ENCODE measurements at places on chromosomes 2 and 18.

DNA sequence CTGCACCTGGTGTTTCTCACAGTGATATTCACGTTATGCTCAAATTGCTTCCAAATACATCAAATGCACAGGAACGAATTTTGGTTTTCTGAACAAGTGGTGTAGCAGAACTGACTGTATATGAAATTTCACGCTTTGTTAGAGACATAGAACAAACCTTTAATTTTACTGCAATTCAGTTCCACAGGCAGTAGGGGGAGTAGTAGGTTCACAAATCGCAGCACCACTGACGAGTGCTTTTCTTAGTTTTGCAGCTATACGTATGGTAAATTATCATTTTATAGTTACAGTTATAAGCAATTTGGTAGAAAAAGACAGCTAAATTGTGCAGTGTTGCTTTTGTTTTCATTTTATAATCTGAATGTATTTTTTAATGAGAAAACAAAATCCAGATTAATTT is 113.3 kb downstream of the KIAA1328 start:
- DNase-seq: peak; percentile 32

DNA sequence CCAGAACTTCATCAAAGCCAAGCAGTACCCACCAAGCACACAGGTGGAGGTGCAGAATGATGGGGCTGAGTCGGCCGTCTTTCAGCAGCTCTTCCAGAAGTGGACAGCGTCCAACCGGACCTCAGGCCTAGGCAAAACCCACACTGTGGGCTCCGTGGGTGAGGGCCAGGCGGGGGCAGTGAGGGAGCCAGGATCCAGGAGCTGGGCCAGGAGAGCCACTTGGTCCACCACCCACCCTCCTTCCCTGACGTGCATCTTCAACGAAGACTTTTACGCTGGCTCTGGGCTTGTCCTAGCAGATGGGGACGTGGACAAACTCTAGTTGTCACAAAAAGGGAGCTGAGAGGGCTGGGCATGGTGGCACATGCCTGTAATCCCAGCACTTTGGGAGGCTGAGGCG is 11.8 kb downstream of the VIL1 start:
- no peak for DNase-seq

DNA sequence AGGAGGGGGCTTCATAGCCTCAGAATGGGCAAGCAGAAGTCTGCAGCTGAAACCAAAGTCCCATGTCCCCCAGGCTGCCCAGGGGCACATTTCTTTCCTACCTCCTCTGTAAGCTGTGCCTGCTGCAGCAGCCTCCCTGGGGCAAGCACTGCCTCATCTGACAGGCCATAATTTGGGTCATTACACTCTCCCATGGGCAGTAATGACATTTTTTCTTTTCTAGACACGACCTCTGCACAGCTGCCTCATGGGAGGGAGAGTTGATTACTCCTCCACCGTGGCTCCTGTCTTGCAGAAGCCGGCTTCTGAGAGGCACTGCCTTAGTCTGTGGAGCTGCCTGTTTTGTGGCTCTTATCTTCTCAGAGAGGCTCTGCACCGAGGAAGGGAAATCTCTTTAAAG is 268.9 kb downstream of the TDRD15 start:
- DNase-seq: no peak

- no peak for DNase-seq
Measured at GRCh38 chr2:231399046-231399852, 3.7 kb downstream of the B3GNT7 start.

DNA sequence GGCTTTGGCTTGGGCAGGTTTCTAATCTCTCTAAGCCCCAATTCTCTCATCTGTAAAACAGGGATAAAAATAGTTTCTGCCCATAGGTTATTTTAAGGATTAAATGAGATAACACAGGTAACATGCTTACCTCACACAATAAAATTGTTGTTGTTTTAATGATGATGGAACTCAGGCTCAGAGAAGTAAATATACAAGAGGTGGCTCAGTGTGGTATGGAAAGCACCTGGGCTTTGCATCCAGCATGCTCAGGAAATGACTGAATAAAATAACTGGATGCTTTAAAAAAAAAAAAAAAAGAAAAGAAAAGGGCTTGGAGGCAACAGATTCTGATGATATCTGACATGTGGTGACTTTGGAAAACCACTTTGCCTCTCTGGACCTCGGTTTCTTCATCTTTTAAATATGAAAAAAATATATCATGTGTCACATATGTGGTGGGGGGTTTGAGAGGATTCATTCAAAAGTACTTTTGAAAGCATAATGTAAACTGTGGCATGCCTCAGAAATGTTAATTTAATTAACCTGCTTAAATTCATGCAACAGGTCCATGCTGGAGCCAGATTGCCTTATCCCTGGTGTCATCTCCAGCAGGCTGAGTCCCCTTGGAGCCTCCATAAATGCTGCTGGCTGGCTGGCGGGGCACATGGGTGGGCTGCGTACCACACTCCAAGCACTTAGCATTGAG is 112.8 kb upstream of the CDC42EP3 start:
- DNase-seq: no peak

GRCh38 chr2:236776695-236777251 is 207.1 kb downstream of the ACKR3 start:
- no peak for DNase-seq

GRCh38 chr2:26725521-26725820 is 32.9 kb downstream of the KCNK3 start:
- DNase-seq: no peak

DNA sequence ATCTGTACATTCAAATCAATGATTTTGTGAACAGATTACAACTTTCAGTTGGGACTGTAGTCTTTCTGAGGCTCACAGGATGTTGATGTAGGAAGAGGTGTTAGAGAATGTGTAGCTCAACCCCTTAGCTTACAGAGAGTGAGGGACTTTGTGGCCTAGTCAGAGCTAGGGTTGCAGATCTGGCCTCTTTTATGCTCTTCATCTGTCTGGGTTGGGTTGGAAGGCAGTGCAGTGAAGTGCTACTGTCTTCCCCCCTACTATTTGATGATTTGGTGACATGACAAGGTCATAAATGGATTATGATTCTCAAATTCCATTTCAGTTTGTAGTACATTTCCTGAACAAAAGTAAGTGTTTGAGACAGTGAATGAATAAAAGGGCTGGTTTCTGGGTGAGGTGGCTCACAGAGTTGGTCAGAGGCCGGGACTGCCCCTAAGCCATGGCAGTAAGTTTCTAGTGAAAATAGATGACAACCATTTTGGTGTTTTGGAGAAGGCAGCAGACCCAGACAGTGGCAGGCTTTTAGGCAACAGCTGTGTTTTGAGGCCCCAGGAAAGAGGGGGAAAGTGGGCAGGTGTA is 21.6 kb downstream of the MAP4K4 start:
- no peak for DNase-seq

DNA sequence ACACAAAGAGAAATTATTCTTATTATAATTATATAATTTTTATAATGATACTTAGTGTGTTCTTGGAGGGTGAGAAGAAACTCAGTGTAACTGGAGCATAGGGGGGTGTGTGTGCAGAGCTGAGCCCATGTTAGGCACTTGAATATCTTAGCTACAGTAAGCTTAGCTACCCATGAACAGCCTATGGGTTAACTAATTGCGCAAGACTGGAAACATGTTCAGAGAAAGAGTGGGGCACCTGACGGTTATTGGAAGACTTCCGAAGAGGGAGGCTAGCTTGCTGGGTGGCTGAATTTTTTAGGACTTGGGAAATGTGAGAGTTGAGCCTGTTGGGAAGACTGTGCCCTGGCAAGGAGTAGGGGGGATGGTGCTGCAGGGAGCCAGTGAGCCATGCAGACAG is 229.2 kb downstream of the SLC4A3 start:
- no peak for DNase-seq

DNA sequence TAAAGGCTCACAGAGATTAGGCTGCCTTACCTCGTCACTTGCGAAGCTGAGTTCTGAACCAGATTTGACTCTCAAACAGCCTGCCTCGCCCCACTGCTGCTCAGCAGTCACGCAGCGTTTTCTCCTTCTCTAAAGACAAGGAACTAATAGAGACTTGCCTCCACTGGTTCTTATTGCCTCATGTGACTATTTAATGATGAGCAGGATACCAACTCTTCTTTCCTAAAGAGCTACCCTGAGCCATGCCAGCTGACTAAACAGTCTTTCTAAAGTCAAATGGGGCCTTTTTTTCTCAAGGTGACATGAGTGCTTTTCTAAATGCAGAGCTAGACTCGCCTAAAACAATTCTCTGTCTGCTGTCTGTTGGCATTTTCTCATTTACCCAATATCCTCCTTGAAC is 147.5 kb downstream of the NCKAP5 start:
- DNase-seq: no peak

- DNase-seq: no peak
Measured at GRCh38 chr2:167289651-167290410, 401.6 kb downstream of the XIRP2 start.

- DNase-seq: no peak
Measured at GRCh38 chr2:143558665-143559064, 429.4 kb downstream of the ARHGAP15 start.

DNA sequence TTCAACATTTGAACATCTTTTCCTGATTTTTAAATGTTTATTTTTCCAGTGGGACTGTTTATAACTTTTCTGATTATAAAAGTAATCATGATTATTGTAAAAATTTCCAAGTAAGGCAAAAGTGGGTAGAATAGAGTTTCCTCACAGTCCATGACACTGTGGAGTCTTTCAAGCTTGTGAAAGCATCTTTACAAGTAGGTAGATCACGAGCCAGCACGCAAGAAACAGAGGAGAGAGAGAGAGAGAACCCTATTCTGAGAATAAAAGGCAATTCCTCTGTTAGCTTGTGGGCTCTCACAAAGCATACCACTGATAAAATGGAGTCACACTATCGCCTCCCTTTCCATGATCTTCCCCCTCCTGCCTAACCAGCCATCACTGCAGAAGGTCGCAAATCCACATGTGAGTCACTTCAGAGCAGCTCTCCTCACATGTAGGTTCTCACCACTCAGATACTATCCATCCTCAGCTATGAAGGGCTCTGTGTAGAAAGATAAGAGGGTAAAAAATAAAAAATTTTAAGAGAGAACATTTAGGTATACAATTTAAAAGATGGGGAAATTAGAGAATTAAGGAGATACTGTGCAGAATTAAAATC is 40.3 kb downstream of the AAK1 start:
- DNase-seq: no peak

DNA sequence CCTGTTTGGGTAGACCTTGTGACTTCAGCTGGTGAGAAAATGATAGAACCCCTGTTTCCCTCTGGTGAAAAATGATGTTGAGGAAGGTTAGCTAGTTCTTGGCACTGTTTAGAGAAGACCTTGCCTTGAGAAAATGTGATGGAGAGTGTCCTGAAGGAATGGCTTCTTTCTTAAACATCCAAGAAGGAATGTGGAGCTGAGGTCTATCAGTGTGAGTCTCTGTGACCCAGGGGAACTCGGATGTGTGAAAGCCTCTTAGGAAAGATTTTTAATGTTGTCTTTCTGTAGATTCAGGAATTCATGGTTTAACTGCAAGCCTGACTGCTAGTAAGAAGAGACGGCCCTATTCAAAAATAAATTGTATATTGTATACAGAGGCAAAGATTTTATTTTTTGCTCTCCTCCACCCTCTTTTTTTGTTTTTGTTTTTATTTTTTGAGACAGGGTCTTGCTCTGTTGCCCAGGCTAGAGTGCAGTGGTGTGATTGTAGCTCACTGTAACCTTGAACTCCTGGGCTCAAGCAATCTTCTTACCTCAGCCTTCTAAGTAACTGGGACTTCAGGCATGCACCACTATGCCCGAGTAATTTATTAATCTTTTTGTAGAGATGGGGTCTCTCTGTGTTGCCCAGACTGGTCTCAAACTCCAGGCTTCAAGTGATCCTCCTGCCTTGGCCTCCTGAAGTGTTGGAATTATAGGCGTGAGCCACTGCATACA is 87.5 kb downstream of the ZNF532 start:
- no peak for DNase-seq

- no peak for DNase-seq
Measured at GRCh38 chr2:234792621-234793022, 159.2 kb upstream of the SH3BP4 start.

- DNase-seq: no peak
Measured at GRCh38 chr2:177029075-177029474, 183.5 kb upstream of the HNRNPA3 start.

DNA sequence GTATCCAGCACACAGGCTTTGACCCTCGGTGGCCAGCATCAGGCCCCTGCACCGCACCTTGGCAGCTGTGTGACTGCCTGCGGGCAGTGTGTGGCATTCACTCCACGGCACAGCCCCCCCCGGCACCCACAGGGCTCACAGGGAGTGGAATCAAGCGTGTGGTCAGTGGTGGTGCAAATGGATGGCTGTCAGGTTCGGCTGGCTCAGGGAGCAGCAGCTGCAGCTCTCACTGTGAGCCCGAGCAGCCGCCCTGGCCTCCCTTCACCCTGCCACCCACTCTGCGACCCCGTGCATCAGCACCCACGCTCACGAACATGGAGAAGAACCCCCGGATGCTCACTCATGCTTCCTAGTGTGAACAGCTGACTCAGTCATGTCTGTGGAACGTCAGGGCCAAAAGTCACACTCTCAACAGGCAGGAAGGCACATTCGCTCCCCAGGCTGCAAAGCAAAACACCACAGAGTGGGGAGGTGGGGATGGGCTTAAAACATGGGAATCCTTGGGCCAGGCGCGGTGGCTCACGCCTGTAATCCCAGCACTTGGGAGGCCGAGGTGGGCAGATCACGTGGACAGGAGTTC is 41.5 kb upstream of the GPC1 start:
- no peak for DNase-seq

DNA sequence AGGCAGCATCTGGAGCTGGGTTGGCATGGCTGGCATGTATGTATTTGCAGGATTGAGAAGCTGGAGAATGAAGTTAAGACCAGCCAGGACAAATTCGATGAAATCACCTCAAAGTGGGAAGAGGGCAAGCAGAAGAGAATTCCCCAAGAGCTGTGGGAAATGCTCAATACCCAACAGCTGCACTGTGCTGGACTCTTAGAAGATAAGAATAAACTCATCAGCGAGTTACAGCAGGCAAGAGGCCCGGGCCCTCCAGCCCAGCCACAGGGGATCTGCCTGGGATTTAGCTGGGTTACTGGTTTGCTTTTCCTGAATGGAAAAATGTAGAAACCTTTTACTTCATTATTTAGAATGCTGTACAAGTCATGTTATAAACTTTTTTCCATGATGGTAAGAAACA is 22.5 kb downstream of the DRC1 start:
- DNase-seq: no peak

DNA sequence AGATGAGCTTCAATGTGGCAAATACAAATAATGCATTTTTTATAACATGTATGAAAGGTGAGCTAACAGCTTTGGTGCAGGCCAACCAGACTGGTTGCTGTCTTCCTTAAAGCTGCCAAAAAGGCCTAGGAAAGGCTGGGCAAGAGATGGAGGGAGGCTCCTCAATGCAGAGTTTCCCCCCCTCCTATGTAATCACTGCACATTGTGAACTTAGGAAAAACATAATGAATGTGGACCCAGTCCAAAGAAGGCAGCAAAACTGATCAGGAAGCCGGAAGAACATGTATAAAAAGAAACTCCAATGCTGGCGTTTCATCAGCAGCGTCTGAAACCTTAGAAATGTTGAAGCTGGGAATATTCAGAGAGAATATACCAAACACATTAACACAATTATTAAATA is 84.2 kb upstream of the LYPD6 start:
- no peak for DNase-seq

Data from T-helper 2 cell (primary cell).